ENCODE measurements at places on chromosomes 12 and 14. TPM values are rescaled to one million over a fixed set of nuclear protein-coding genes. Genes with fewer than 3 reads are reported as not detected.
A peak's percentile ranks its signal among the peaks of the same experiment; 100 is the strongest.

- H3K27me3 ChIP-seq: no peaks in the 10 kb centered on the region
- H3K36me3 ChIP-seq: no peaks in the 10 kb centered on the region
- DNase-seq: peak; percentile 71
- H3K4me3 ChIP-seq: no peak overlapping the region
- H3K27ac ChIP-seq: no peak overlapping the region
Observed at GRCh38 chr14:105495990-105496830, 5.2 kb downstream of the TEDC1 start.

DNA sequence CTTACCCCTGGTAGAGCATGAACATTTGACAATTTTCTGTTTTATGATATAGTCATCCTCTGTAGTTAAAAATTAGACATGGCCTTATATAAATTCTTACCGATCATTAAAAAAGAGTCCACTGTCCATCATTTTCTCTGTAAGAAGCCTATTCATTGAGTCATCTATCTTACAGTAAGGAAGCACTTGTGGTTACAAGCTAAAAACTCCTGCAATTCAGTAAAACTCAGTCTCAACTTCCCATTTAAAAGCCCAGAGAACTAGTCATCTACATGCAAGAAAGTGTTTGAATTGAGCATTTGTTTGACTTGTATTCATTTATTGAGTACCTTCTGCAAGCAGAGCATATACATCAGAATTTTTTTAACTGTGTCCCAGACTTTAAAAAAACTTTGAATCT lies 63.3 kb downstream of the GTF2A1 start:
- no peaks in the 10 kb centered on the region for H3K36me3 ChIP-seq
- no peaks in the 10 kb centered on the region for H3K4me1 ChIP-seq

- no peak for DNase-seq
- no peaks in the 10 kb centered on the region for H3K36me3 ChIP-seq
- H3K27me3 ChIP-seq: no peaks in the 10 kb centered on the region
- H3K4me3 ChIP-seq: no peak overlapping the region
- H3K4me1 ChIP-seq: no peaks in the 10 kb centered on the region
Observed at GRCh38 chr14:99579903-99580571, 24.0 kb downstream of the CCDC85C start.

DNA sequence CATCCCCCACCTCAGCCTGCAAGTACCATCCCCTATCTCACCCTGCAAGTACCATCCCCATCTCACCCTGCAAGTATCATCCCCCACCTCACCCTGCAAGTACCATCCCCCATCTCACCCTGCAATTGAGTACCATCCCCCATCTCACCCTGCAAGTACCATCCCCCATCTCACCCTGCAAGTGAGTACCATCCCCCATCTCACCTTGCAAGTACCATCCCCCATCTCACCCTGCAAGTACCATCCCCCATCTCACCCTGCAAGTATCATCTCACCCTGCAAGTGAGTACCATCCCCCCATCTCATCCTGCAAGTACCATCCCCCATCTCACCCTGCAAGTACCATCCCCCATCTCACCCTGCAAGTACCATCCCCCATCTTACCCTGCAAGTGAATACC lies 45.0 kb downstream of the ZC3H14 start:
- DNase-seq: no peak
- no peaks in the 10 kb centered on the region for H3K27me3 ChIP-seq
- no peak overlapping the region for H3K27ac ChIP-seq
- no peak overlapping the region for H3K4me3 ChIP-seq
- peaks cover 19% of the 10 kb centered on the region for H3K36me3 ChIP-seq

GRCh38 chr12:106044773-106045172 lies 94.0 kb downstream of the NUAK1 start:
- H3K4me1 ChIP-seq: no peaks in the 10 kb centered on the region
- H3K36me3 ChIP-seq: no peaks in the 10 kb centered on the region
- no peak for DNase-seq

The PRPF40B gene
- total RNA-seq: 28.2 TPM

The TDRD9 gene
- 1.7 TPM for total RNA-seq

The TPH2 gene
- not detected for total RNA-seq

The NYNRIN gene
- total RNA-seq: 11.2 TPM

The ZNF605 gene
- total RNA-seq: 13.7 TPM
